CD8-positive, alpha-beta memory T cell (primary cell): ENCODE measurements at places on chromosomes 13 and 19. TPM values are rescaled to one million over a fixed set of nuclear protein-coding genes. Genes with fewer than 3 reads are reported as not detected.
A peak's percentile ranks its signal among the peaks of the same experiment; 100 is the strongest.

DNA sequence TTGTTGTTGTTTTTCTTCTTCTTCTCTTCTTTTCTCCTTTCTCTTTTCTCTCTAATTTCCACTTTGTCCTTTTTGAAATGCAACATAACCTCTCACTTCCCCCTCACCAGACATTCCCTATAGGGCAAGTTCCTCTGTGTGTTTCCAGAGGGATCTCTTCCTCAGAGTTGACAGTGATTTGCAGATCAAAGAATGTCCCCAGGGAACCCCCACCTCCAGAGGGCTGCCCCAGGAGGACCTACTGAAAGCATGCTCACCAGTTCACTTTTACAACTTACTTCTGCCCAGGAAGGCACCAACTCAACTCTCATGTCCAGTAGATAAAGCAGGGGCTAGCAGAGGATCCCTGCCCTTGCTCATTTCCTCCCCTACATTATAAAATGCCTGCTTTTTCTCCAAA, 1648.0 kb downstream of the PCDH9 start:
- H3K4me3 ChIP-seq = no peak overlapping the region
- H3K4me1 ChIP-seq = no peaks in the 10 kb centered on the region
- H3K36me3 ChIP-seq = no peaks in the 10 kb centered on the region
- no peak overlapping the region for H3K27ac ChIP-seq

DNA sequence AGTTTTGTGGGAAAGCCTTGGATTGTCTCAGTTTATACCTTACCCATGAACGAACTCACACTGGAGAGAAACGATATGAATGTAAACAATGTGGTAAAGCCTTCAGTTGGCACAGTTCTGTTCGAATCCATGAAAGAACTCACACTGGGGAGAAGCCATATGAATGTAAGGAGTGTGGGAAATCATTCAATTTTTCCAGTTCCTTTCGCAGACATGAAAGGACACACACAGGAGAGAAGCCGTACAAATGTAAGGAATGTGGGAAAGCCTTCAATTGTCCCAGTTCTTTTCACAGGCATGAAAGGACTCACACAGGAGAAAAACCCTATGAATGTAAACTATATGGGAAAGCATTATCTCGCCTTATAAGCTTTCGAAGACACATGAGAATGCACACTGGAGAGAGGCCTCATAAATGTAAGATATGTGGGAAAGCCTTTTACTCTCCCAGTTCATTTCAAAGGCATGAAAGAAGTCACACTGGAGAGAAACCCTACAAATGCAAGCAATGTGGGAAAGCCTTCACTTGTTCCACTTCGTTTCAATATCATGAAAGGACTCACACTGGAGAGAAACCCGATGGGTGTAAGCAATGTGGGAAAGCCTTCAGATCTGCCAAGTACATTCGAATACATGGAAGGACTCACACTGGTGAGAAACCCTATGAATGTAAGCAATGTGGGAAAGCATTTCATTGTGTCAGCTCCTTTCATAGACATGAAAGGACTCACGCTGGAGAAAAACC, 7.5 kb upstream of the ZNF440 start:
- no peak for DNase-seq
- H3K27me3 ChIP-seq = no peaks in the 10 kb centered on the region
- no peaks in the 10 kb centered on the region for H3K4me1 ChIP-seq
- no peaks in the 10 kb centered on the region for H3K36me3 ChIP-seq

DNA sequence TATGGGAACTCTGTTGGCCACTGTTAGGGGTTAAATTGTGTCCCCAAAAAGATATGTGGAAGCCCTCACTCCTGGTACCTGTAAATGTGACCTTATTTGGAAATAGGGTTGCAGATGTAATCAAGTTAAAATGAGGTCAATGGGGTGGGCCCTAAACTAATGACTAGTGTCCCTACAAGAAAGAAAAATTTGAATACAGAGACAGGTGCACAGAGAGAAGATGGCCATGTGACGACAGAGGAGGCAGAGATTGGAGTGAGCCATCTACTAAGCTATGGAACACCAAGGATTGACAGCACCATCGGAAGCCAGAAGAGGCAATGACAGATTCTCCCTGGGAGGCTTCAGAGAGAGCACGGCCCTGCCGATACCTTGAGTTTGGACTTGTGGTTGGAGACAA, 16.5 kb downstream of the POU2F2 start:
- no peak overlapping the region for H3K4me3 ChIP-seq
- H3K36me3 ChIP-seq = peaks cover 7% of the 10 kb centered on the region
- H3K27ac ChIP-seq = no peak overlapping the region
- DNase-seq = no peak
- H3K4me1 ChIP-seq = peaks cover under 1% of the 10 kb centered on the region
- H3K27me3 ChIP-seq = no peaks in the 10 kb centered on the region

The BRME1 gene
- polyA plus RNA-seq = 3.5 TPM

GRCh38 chr19:2302319-2303210, 5.4 kb downstream of the LINGO3 start:
- H3K27ac ChIP-seq = no peak overlapping the region
- H3K27me3 ChIP-seq = peaks cover 19% of the 10 kb centered on the region
- H3K4me1 ChIP-seq = peaks cover 9% of the 10 kb centered on the region
- no peaks in the 10 kb centered on the region for H3K36me3 ChIP-seq
- no peak overlapping the region for H3K4me3 ChIP-seq
- no peak for DNase-seq

The SLC44A2 gene
- polyA plus RNA-seq = 285 TPM

GRCh38 chr13:112855859-112856258, 113.2 kb upstream of the MCF2L start:
- H3K27me3 ChIP-seq = no peaks in the 10 kb centered on the region
- no peak overlapping the region for H3K27ac ChIP-seq
- peaks cover 3% of the 10 kb centered on the region for H3K36me3 ChIP-seq
- no peaks in the 10 kb centered on the region for H3K4me1 ChIP-seq
- no peak overlapping the region for H3K4me3 ChIP-seq
- no peak for DNase-seq

DNA sequence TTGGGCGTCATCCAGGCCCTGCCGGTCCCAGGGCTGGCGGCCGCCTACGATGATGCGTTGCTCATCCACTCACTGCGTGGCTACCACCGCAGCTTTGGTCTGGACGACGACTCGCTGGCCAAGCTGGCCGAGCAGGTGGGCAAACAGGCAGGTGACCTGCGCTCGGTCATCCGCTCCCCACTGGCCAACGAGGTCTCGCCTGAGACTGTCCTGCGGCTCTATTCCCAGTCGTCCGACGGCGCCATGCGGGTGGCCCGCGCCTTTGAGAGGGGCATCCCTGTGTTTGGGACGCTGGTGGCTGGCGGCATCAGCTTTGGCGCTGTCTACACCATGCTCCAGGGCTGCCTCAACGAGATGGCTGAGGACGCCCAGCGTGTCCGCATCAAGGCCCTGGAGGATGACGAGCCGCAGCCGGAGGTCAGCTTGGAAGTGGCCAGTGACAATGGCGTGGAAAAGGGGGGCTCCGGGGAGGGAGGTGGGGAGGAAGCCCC, 3.5 kb downstream of the IRGC start:
- no peak for DNase-seq
- no peak overlapping the region for H3K4me3 ChIP-seq
- H3K4me1 ChIP-seq = no peaks in the 10 kb centered on the region
- H3K36me3 ChIP-seq = no peaks in the 10 kb centered on the region
- H3K27ac ChIP-seq = no peak overlapping the region

The CRX gene
- not detected for polyA plus RNA-seq

- peaks cover 53% of the 10 kb centered on the region for H3K4me1 ChIP-seq
- H3K27ac ChIP-seq = peak overlapping the region; percentile 14
- no peak overlapping the region for H3K4me3 ChIP-seq
- no peak for DNase-seq
- peaks cover 49% of the 10 kb centered on the region for H3K36me3 ChIP-seq
Observed at GRCh38 chr19:49492573-49493405, 3.4 kb upstream of the RPS11 start.
